Upper lobe of left lung (tissue), 6 donors: ENCODE measurements at places on chromosomes 3 and 15. TPM values are rescaled to one million over a fixed set of nuclear protein-coding genes. Genes with fewer than 3 reads are reported as not detected.

GRCh38 chr3:88810455-88810854, 297.0 kb upstream of the EPHA3 start:
- DNase-seq = no peak
- no peak overlapping the region for H3K27ac ChIP-seq
- H3K27me3 ChIP-seq = no peaks in the 10 kb centered on the region
- no peak overlapping the region for H3K4me3 ChIP-seq
- no peaks in the 10 kb centered on the region for H3K4me1 ChIP-seq

DNA sequence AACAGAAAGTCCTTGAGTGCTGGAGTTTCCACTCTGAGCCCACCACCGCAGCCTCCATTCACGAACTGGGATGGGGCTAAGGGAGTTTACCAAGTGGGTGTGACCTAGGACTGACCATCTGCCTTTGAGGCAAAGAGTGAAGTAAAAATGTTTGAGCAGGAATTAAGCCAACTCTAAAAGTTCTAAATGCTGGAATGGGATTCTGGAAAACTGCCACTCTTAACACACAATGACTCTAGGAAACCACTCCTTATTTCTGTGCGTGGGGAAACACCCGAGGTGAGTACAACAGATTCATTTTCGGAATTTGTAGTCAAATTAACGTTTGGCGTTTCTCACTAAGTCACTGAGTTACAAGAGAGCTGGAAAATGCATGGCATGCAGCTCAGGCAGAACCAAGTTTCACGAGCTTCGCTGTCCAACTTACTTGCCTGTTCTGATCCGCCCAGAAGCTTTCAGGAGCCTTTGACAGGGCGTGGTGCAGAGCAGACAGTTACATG, 31.6 kb downstream of the ISL2 start:
- no peak for DNase-seq
- H3K27me3 ChIP-seq = no peaks in the 10 kb centered on the region
- H3K36me3 ChIP-seq = no peaks in the 10 kb centered on the region
- H3K4me1 ChIP-seq = peaks cover 8% of the 10 kb centered on the region
- H3K27ac ChIP-seq = no peak overlapping the region

DNA sequence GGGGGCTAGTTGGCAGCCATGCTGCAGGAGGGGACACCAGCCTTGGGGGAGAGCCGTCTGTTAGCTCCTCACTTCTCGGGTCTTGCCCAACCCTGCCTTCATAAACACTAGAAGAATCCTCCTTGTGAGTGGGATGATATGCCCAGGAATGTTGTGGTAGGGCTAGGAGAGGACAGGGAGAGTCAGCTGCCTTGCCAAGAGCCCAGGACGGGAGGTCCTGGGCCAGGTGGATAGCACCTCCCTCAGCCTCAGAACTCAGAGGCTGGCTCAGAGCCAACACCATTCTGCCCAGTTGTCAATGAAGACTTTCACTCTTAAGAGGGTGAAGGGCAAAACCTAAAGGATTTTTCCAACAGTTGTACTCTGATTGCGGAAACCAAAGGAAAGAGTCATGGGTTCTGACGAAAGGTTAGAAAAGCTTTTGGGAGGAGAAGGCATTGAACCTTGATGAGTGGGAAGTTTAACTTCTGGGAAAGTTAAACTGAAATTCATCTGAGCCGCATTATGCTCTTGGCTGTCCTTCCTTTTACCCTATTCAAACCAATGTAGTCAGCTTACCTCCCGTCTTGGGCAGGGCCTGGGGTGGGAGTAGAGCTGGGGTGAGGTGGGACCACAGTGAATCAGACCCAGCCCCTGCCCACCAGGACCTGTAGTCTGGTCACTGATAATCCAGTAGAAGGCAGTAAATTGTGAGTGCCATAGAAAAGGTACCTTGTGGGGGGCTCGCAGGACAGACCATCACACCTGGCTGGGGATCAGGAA, 81.9 kb downstream of the FAM43A start:
- no peak overlapping the region for H3K4me3 ChIP-seq
- no peak for DNase-seq
- no peaks in the 10 kb centered on the region for H3K36me3 ChIP-seq
- no peak overlapping the region for H3K27ac ChIP-seq

DNA sequence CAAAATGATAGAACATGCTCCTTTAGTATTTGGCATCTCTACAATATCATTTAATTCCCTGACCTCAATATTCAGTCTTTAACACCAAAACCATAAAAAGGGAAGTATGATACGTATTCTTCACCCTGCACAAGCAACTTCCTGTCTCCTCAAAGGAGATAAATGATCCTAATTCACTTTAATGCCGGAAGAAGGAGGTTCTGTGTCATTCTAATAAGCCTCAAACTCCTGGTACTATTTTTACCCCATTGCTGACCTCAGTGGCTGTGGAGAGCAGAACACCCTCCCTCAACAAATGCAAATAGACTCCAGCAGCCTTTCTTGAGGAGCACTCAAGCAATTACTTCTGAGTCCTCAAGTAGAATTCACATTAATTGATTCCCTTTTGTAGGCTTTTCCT, 173.3 kb downstream of the TMEM108 start:
- peaks cover 11% of the 10 kb centered on the region for H3K4me1 ChIP-seq
- DNase-seq = no peak
- no peak overlapping the region for H3K4me3 ChIP-seq
- no peaks in the 10 kb centered on the region for H3K36me3 ChIP-seq

DNA sequence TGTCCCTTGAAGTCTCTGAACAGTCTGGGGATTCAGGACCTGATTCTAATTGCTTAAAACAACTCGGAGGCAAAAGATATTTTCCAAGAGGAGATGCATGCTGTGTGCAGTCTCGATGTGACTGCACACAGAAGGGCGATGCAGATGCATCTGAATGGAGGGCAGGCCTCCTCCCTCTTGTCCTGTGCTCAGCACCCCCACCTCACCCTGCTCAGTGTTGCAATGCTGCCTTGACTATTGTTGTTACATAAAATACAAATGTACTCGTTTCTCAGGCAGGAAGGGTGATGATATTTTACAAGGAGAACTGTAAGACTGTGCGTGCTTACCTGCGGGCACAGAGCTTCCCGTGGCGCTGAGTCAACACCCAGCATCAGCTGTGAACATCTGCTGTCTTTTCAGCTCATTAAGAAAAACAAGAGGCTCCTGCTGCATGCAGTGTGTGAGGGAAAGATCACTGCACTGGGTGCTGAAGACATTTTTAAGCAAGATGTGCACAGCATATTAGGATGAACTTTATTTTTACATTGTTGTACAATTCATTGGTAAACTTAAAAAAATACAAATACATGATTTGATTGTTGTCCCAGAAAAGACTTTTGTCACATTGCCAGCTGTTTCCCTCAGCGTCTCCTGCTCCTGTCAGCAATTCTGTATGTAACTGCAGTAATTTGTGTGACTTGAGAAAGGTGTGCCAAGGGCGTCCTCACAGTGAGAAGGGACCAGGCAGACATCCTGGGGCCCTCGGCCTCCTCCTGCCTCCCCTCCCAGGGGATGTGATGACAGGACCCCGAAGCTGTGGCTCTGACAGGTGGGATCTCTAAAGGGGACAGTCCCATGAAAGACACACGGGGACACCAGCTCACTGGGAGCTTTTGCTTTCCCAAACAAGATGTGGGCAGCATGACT, 56.3 kb upstream of the RPL32 start:
- DNase-seq = no peak
- H3K27ac ChIP-seq = no peak overlapping the region
- no peaks in the 10 kb centered on the region for H3K27me3 ChIP-seq
- H3K36me3 ChIP-seq = peaks cover 23% of the 10 kb centered on the region
- H3K4me3 ChIP-seq = no peak overlapping the region

DNA sequence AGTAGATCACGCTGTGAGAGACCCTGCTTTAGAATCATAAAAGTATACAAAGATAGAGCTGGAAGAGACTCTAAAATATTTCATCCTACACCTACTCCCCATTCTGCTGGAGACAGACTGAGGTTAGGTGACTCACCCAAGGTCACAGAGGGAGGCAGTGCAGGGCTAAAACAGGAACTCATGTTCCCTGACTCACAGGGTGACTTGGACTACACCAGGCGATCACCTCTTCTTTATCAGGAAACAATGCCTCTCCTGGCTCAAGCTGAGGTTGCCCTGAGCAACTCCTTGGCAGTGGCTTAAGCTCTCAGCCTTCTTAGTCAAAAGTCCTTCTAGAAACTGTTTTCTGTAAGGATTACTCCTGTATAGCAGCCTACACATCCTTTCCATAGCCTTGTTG, 26.4 kb upstream of the TNFAIP8L3 start:
- H3K27ac ChIP-seq = no peak overlapping the region
- H3K4me1 ChIP-seq = no peaks in the 10 kb centered on the region
- H3K27me3 ChIP-seq = no peaks in the 10 kb centered on the region
- DNase-seq = no peak

- H3K36me3 ChIP-seq = peaks cover 21% of the 10 kb centered on the region
- H3K27me3 ChIP-seq = no peaks in the 10 kb centered on the region
- H3K4me1 ChIP-seq = no peaks in the 10 kb centered on the region
- H3K4me3 ChIP-seq = no peak overlapping the region
- no peak overlapping the region for H3K27ac ChIP-seq
- no peak for DNase-seq
Observed at GRCh38 chr3:136281966-136282520, 31.9 kb downstream of the PCCB start.

GRCh38 chr3:157916672-157917071, 189.5 kb downstream of the SHOX2 start:
- no peak overlapping the region for H3K4me3 ChIP-seq
- H3K27me3 ChIP-seq = no peaks in the 10 kb centered on the region
- no peaks in the 10 kb centered on the region for H3K36me3 ChIP-seq
- H3K27ac ChIP-seq = no peak overlapping the region
- H3K4me1 ChIP-seq = no peaks in the 10 kb centered on the region

The CHL1 gene
- 4.2 TPM for total RNA-seq

The CMTM8 gene
- total RNA-seq = 28.7 TPM
